C1 segment of cervical spinal cord (tissue), 14 donors: ENCODE measurements at places on chromosomes 6 and 20.

- no peak for DNase-seq
These were observed 199.7 kb downstream of the TBXT start for GRCh38 chr6:165967810-165968407.

GRCh38 chr20:5638023-5638422, 112.2 kb upstream of the SHLD1 start:
- no peak for DNase-seq

- DNase-seq = no peak
These were observed 29.9 kb downstream of the MAN1A1 start for GRCh38 chr6:119319694-119320093.

DNA sequence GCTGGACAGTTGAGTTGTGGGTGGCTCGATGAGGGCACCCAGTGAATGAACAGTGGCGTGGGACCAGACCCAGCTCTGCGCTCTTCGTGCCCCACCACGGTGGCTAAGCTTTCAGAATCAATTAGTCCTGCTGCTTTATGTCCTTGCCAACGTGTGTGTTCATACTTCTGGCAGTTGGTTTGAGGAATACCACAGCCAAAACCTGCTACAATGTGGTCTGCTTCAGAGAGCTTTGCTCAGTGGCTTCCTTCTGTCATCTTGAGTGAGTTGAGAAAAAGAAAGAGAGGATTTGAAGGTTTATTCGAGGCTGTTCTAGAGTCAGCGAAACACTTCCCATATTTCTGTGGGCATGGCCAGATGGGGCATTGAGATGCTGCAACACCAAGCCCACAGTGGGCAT, 39.5 kb upstream of the SLC22A2 start:
- no peak for DNase-seq

DNA sequence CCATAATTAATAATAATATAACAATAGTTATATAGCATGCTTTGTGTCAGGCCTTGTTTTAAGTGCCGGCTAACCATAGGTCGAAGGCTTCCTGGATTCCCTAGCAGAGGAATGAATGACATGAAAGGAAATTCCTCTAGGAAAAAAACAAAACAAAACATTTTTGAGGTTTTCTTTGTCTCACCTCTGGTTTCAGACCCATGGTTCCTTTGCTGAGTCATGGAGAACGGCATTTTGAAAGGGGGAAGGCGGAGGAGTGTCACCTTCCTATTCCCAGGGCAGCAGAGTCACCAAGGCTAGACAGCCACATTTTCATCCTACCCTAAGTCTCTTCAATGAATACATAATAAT, 25.3 kb upstream of the CCND3 start:
- DNase-seq = no peak

GRCh38 chr6:131250122-131250521, 114.9 kb downstream of the AKAP7 start:
- DNase-seq = no peak

DNA sequence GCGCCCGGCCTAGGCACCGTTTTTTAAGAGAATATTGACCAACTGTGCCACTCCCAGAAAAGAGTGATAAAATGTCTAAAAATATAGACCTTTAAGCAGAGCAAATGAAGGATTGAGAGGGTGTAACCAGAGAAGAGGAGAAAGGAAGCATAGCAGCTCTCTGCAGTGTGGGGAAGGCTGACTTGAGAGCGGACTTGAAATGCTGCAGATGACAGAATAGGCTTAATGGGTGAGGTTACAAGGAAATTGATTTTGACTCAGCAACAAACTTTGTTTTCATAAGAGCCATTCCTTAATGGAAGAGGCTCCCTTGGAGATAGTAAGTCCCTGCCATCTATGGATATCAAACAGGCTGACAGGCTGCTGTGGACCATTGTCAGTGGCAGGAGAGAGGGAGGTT, 7.7 kb upstream of the JAG1 start:
- no peak for DNase-seq

DNA sequence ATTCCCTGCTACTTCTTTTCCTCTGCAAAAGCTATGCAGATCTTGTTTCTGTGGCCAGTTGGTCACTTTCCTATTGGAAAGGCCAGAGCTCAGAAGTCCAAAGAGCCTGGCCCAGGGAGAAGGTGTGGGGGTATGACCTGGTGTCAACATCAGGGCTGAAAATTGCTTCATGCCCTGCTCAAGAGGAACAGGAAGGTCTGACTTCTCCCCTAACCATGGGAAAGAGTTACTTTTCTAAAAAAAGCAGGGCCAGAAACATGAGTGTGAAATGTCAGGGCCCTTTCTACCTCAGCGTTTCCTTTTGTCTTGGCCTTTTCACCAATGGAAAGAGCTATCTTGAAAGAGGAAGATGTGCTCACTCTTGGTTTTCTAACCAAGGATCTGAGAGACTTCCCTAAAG, 117.4 kb downstream of the MAFB start:
- no peak for DNase-seq

- no peak for DNase-seq
These were observed 220.0 kb downstream of the ZFAND3 start for GRCh38 chr6:38039502-38039901.
